ENCODE measurements at places on chromosomes 1 and 21.

GRCh38 chr21:36747815-36748383 lies 49.0 kb downstream of the SIM2 start:
- DNase-seq: no peak

- DNase-seq: no peak
These were observed 35.9 kb downstream of the ACTL8 start for GRCh38 chr1:17791055-17791390.

DNA sequence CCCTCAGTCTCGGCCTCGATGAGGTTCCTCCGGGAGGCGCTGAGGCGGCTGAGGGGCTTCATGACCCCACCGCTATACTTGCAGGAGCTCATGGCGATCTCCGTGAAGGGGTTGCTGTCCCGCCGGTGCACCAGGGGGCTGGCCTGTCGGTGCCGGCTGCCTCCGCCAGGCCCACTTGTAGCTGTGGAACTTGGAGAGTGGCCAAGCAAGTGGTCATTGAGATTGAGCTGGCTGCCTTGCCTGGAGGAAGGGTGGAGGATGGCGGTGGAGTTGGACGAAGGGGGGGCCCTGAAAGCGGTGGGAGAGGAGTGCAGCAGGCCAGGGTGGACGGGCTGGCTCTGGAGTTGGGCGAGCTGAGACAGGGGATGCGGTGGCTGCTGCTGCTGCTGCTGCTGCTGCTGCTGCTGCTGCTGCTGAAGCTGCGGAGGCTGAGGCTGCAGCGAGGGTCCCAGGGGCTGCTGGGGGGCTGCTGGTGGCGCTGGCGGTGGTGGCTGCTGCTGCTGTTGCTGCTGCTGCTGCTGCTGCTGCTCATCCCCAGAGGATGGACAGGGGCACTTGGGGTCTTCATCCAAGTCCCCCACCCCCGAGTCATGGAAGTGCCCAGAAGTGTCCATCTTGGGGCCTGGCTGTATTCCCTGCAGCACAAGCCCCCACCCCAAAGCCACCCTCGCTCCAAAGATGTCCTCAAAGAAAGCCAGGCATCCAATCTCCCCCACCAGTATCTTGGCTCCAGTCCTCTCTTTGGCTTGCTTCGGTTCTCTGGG lies 548 bp downstream of the KCNN3 start:
- DNase-seq: no peak

- peak; percentile 68 for DNase-seq
These were observed 72.9 kb downstream of the RPS6KA1 start for GRCh38 chr1:26602378-26602959.

- peak; percentile 36 for DNase-seq
These were observed 148.7 kb downstream of the HHAT start for GRCh38 chr1:210477328-210477924.

- DNase-seq: no peak
These were observed 5.9 kb downstream of the PRRX1 start for GRCh38 chr1:170669586-170670530.

DNA sequence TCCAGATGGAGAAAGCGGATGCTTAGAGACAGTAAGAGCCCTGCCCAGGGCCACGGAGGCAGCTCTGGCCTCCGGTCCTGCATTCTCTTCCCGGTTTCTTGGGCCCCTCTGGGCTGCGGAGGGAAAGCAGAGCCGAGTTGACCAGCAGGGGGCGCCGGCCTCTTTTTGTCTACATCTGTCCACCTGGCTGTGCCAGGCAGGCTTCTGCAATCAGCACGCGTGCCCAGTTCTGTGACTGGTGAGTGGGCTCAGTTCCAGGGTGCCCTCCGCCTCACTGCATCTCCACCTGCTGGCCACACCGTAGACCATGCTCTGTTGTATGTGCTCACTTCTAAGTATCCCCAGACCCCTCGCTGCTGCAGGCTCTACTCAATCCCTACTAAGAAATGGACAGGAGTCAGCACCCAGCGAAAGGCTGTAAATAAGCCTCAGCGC lies 6.7 kb upstream of the HUNK start:
- peak; percentile 69 for DNase-seq

GRCh38 chr1:221522529-221522940 lies 219.4 kb downstream of the DUSP10 start:
- DNase-seq: no peak

DNA sequence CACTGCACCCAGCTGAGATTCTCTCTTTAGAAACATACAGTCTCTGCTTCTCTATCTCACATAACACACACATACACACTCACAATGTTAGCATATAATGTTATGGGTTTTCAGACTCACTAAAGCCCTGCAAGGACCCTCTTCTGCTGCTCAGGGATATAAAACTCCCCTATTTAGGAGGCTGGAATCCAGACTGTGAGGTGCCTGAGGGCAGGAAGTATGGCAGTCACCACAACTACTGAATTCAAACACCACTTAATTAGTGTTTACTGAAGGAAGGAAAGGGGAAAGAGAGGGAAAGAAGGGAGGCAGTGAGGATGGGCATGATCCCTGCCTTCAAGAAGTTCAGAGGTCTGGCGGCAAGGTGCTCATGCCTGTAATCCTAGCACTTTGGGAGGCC lies 7.8 kb upstream of the CDK18 start:
- no peak for DNase-seq

GRCh38 chr1:155134880-155135414 lies 705 bp upstream of the SLC50A1 start:
- no peak for DNase-seq

DNA sequence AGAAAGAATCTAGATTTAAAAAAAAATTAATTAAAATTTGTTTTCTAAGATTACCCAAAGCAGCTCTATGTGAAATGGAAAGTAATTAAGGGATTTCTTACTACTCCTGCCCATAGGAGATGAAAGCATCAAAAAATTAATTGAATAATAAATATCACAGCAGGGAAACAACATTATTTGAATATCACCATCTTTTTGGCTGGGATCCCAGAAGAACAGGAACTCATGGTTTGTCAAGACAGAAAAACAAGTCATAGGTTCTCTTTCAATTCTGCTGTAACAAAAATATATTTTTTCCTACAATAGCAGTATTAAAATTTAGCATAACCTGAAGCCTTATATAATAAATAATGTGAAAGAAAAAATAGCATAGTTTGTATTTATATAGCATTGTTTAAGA lies 1713.4 kb downstream of the NCAM2 start:
- no peak for DNase-seq

DNA sequence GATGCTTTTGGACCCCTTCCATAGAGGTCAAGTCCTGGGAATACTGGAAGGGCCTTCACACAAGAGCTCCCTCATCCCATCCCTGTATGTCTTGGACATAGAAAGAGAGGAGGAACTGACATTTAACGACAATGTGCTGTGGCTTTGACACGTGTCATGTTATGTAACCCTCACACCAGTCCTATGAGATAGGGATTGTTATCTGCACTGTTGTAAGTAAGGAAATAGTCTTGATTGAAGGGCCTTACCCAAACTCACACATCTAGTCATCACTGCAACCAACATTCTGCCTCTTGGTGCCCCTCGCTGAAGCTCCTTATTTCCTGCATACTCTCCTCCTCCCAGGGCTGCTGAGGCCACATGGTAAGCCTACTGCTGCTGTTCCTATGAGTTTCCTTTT lies 63.7 kb upstream of the ANGPTL1 start:
- no peak for DNase-seq

DNA sequence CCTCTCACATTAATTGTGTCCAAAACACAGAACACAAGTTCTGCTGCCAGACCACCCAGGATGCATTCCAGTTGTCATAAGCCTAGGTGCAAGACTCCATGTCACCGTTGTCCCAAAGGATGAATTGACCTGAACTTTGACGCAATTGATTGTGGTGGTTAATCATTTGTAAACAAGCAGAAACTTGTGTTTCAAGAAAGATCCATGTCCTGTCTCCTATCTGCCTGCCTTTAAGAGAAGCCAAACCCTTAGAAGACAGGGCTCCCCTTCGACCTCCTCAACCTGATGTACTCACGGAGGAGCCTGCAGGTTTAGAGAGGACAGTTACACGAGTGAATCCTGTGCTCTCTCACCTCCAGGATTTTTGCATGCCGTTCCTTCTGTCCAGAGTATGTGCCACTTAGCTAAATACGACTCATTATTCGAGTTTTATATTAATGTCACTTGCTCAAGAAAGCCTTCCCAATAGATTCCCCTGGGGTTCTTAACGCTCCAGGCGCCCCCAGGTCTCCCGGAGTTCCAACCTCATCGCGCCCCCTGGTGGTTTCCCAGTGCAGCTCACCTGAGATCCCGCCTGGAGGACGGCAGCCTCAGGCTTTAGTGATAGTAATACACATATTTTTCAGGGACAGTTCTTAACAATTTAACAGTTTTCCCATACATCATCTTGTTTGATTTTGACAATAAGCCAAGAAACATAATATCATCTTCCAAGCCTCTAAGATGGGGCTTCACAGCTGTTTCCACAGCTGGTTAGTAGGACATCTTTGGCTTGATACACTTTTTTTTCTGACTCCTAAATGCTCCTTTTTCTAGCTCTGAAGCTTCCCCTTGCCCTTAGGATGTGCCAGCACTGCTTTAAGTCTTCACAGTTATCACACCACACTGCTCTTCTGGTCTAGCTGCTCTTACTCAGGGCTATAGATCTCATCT lies 2.4 kb upstream of the C8B start:
- DNase-seq: no peak

DNA sequence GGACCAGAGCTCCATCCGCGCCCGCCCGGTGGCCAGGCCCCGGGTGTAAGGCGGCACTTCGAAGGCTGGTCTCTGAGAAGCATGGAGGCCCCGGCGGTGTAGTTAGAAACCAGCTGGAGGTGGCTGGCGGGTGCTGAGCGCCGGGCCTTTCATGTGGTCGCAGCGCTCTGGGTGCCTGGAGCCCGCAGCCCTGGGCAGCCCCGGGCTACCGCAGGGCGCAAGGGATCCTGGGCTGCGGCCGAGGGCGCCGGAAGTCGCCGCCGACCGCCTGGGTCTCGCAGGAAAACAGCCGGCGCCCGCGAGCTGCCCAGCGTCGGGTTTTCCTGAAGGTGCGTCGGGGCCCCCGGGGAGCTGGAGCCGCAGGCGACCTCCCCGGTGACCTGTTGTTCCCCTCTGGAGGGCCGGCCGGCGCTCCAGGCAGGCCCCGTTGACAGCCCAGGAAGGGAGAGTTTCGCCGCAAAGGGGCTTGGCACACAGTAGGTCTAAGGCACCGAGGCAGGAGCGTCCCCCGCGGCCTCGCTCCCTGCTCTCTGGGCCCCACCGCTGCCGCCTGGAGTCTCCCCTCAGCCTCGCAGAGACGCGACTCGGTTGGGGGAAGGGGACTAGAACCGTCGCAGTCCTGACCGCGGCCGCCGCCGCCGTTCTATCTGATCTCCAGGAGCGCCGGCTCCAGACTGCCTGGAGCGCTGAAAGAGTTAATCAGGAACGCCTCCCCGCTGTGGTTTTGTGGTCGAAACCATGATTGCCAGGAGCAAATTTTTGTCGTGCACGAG lies 2.7 kb downstream of the GRHL3 start:
- peak; percentile 89 for DNase-seq

DNA sequence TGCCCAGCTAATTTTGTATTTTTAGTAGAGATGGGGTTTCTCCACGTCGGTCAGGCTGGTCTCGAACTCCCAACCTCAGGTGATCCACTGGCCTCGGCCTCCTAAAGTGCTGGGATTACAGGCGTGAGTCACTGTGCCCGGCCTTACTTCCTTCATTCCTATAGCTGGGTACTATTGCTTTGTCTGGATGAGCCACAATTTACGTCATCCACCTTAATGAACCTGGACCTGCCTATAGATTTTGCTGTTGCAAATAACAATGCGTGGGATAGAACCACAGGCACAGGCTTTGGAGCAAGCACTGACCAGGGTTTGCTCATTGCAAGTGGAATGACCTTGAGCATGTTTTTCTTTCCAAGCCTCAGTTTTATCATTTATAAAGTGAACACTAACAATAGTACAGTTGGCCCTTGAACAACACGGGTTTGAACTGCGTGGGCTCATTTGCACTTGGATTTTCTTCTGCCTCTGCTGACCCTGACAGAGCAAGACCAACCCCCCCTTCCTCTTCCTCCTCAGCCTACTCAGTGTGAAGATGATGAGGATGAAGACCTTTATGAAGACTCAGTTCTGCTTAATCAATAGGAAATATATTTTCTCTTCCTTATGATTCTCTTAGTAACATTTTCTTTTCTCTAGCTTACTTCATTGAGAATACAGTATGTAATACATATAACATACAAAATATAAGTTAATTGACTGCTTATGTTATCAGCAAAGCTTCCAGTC lies 33.3 kb upstream of the BECN2 start:
- no peak for DNase-seq

DNA sequence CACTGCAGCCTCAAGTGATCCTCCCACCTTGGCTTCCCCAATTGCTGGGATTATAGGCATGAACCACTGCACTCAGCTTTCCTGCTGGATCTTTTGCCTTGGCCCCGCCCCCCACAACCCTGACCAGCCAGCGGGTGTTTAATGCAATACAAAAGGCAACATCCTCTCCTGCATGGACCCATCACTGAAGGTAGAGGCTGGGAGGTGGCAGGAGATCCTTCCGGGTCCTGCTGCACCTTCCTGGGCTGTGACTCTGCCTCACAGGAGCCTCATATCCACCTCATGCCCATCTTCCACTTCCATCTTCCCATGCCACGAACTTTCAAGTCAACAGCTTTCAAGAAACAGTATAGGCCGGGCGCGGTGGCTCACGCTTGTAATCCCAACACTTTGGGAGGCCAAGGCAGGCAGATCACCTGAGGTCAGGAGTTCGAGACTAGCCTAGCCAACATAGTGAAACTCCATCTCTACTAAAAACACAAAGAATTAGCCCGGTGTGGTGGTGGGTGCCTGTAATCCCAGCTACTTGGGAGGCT lies 11.7 kb upstream of the WNT9A start:
- DNase-seq: no peak

DNA sequence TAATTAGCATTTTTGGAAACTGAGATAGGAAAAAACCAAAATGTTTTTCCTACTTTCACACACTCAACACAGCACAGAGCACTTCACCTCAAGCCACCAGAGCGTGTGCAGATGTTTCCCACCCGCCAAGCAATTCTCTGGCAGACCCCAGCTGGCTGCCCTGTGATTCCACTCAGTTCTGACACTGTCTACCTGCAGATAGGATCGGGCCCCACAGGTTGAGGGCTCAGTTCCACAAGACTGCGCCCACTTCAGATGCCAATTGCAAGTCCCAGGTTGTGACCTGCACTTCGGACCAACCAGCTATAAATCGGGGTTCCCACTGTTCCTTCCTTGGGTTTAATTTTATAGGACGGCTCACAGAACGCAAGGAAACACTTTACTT lies 9.9 kb downstream of the KIAA1614 start:
- no peak for DNase-seq

DNA sequence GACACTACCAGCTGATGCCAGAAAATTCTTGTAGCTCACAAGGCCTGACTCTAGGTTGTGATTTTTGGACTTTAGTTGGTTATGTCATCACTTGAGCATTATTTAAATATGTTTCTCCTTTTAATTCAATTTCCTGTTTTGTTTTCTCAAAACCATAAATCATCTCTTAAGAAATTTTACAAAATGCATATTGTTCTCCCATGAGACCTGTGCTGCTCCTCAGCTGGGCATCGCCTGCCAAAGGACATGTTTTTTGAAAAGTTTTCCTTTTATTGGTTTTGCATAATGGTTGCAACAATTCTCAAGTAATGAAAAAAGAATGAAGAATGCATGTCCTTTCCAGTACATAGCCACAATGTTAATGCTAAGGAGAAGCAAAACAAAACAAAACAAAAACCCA lies 204.7 kb upstream of the LYPLAL1 start:
- DNase-seq: no peak
